ENCODE measurements at places on chromosomes 11 and 22. TPM values are rescaled to one million over a fixed set of nuclear protein-coding genes. Genes with fewer than 3 reads are reported as not detected.

RAB38 gene
- total RNA-seq = 0.28 TPM

- DNase-seq = no peak
These were observed 107.3 kb downstream of the ETS1 start for GRCh38 chr11:128480066-128480465.

GRCh38 chr22:24247011-24247507, 2.2 kb upstream of the GGT5 start:
- DNase-seq = no peak

GRCh38 chr11:18633256-18634139, 644 bp downstream of the SPTY2D1 start:
- no peak for DNase-seq

GRCh38 chr11:34926101-34926830, 9.8 kb downstream of the PDHX start:
- DNase-seq = no peak

DNA sequence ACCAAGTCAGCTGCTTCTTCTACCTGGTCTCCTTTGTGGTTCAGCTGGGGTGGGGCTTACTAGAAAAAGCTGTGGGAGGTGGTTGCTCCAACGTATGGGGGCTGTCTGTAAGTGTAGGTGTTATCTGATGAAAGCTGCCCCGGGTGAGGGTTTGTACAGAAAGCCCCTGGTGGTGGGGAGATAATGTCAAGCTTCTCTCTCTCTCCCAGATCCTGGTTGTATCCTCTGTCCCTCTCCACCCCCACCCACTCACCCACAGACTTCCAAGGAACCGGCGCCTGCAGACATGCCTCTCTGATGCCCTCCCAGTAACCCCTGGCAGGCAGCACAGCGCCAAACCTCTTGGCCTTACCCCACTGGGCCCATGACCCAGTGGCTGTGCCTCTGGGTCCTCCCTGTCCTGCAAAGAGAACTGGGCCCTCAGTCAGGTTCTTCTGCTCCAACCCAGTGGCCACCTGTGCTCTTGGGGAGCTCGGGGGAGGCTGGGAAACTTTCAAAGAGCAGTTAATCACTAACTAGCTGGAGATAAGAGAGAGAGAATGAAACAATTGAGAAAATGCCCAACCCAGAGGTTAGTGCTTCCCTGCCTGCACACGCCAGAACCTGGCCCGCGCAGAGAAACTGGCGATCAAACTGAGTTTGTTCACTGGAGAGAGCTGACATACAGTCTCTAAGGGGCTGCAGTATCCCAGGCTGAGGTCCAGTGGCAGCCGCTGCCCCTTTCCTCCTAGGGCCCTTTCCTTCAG, 20.4 kb upstream of the EHF start:
- peak; percentile 62 for DNase-seq

GRCh38 chr11:113876074-113876797, 864 bp upstream of the USP28 start:
- no peak for DNase-seq

Data from left lobe of liver (tissue), 2 donors.